SJCRH30 (cell line): ENCODE measurements at places on chromosomes 6 and 20.

DNA sequence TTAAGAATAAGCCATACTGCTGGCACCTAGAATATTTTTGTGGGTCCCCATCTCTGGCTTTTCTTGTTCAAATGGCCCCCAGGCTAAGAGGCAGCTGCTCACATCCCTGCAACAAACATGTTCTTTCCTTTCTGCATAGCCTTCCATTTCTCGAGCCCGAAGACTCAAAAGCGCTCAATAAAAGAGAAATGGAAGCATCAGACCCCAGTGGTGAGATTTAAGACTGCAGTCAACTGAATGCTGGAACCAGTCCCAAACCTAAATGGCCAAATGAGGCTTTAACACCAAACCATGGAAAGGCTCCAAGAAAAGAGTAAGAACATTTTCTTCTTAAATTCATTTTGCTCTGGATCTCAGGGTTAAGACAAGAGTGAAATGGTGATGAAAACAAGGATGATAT, 122.1 kb upstream of the TRAF3IP2 start:
- no peak for DNase-seq

GRCh38 chr20:6384380-6384779, 261.6 kb upstream of the FERMT1 start:
- no peak for DNase-seq

DNA sequence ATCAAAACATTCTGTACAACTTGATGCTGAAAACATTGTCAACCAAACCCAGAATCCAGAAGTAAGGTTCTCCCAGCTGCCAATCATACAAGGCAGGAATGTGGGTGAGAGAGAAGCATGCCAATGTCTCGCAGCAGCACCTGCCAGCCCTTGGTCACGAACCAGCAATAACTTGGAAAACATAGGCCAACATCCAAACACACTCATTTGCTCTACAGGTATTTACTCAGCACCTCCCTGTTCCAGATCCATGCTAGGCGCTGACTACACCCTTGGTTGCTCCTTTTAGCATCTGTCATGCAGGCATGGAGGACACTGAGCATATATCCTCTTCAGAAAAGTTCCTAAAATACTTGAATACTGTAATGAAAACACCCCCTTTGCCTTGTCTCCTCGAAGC, 63.6 kb downstream of the FAXC start:
- DNase-seq, result no peak

DNA sequence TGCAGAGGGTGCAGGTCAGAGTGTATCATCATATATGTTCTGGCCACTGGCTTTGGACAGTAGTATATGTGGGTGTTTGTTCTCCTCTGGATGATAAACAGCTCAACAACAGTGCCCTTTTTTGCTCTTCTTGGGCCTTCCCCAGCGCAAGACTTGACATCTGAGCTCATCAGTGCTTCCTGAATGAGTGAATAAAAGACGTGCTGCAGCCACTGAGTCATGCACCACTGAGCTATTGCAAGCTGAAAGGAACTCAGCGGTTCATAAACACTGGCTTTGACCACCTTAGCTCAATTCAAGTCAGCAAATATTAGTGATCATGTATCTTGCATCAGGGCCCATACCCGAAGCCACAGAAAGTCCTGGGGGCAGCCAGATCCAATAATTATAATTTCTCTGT, 105.3 kb upstream of the KCNG1 start:
- no peak for DNase-seq

GRCh38 chr20:35796571-35796970, 24.8 kb downstream of the PHF20 start:
- no peak for DNase-seq

GRCh38 chr20:43460172-43460829, 2.6 kb downstream of the SRSF6 start:
- no peak for DNase-seq

GRCh38 chr6:147621263-147621662, 112.8 kb downstream of the SAMD5 start:
- DNase-seq, result no peak

DNA sequence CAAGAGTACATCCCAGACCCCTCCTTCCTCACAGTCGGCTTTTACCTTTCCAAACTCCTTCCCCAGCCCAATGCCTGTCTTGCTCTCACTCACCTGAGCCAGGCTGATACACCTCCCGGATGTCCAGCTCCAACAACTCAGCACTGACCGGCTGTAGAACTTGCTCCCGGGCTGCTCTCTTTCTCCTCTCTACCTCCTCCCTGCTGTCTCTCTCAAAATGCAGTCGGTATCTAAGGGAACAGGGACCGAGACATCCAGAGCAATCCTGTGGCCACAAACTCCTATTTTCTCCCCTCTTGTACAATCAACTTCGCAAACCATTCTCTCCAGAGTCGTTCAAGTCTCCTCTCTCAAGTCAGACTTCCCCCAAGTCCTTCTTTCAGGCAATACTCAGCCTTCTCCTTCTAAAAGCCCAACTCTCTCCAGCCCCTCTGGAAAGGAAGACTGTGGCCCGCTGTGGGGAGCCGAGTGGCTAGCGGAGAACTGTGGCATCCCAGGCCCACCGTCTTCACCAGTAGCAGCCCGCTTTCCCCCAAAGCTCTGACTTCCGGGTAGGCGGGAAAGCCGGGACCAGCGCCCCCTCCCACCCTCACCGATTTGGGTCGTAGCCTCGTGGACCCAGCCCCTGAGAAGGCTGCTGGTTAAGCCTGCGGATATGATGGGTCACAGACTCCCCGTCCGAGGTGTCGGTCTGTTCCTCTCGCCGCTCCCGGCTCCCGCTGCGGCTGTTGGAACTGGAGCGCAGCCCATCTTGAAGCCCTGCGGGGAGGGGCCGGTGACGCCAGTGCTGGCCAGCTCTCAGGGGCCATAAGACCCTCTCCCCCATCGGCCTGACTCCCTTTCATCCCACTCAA, 1.1 kb downstream of the GNL1 start:
- DNase-seq, result peak; percentile 38

DNA sequence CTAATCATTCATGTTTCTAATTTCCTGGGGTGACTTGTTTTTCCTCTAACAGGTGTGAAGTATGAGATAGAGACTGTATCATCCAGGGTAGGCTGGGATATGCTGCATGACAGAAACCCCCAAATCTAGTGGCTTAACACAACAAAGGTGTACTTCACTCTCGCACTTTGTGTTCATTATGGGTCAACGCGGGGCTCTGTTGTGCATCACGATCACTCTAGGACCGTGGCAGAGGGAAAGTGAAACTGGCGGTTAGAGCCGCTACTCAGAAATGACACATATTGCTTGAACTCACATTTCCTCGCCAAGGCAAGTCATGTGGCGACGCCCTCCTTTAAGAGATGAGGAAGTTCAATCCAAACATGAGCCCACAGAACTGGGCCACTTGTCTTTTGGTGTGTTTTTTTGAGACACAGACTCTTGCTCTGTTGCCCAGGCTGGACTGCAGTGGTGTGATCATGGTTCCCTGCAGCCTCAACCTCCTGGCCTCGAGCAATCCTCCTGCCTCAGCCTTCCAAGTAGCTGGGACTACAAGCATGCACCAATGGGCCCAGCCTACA, 41.3 kb downstream of the PCNA start:
- no peak for DNase-seq

- DNase-seq, result no peak
Measured at GRCh38 chr6:137496368-137496767, 2.2 kb upstream of the OLIG3 start.

- DNase-seq, result no peak
Measured at GRCh38 chr6:12269110-12269509, 21.1 kb upstream of the EDN1 start.

DNA sequence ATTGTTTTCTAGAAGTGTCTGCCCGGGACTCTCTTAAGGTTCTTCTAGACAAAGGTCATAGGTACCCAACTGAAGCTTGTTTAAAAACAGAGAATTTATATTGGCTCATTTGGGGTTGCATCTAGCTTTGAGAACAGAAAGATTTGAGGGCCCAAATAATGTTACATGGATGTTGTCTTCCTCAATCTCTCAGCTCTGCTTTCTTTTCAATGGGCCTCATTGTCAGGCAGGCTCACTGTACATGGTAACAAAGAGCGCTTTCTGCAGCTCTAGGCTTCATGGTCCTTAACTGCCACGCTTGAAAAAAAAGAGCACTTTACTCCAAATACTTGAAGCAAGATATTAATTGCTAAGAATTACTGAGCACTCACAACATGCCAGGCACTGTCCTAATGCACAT, 22.2 kb downstream of the NHLRC1 start:
- no peak for DNase-seq

DNA sequence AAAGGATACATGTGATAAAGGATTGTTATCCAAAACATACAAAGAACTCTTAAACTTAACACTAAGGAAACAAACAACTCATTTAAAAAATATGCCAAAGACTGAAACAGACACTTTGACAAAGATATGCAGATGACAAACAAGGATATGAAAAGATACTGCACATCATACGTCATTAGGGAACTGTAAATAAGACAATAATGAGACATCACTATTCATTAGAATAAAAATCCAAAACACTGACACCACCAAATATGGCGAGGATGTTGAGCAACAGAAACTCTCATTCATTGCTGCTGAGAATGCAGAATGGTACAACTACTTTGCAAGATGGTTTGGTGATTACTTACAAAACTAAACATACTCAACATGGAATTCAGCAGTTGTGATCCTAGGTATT, 156.5 kb upstream of the FOXA2 start:
- no peak for DNase-seq

DNA sequence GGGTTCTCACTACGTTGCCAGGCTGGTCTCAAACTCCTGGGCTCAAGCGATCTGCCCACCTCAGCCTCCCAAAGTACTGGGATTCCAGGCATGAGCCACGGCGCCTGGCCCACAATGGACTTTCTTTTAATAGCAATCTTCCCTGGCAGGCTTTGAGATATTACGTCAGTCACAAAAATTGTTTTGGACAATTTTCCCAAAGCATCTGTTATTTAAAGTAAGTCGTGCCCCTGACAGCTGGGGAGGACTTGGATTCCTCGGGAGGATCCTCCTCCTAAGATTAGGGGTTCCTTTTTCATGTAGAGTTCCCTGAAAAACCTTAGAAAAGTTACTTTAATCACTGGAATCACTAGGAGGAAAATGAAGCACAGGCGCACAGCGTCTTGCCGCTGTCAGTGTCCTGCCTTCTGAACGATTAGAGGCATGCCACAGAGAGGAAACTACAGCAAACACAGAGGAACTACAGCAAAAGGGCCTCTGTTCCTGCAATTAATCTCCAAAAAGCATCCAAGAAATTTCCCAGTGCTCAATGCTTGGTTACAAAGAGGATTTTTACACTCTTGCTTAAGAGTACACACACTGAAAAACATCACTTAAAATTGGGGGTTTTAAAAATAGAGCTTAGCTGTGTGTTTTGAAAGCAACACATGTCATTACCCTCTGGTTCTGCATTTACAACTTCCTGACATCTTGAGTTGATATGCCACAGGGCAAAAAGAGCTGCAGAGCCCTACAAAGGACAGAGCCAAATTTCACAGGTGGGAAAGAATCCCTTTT, 4.5 kb downstream of the ACSS1 start:
- peak; percentile 59 for DNase-seq

DNA sequence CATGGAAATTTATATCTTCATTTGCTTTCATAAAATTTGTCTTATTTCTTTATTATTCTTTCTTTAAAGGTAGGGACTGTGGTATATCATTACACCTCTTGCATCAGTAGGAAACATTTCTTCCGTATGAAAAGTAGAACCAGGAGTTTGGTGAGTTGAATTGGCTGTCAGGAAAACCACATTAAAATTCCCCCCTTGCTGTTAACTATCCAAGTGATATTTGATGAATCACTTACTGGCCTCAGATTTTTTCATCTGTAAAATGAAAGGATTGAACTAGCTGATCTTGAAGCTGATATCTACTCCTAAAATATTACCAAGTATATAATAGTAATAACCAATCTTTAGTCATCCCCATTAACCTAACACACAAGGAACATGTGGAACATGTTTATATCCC, 460.9 kb downstream of the GJA1 start:
- no peak for DNase-seq

DNA sequence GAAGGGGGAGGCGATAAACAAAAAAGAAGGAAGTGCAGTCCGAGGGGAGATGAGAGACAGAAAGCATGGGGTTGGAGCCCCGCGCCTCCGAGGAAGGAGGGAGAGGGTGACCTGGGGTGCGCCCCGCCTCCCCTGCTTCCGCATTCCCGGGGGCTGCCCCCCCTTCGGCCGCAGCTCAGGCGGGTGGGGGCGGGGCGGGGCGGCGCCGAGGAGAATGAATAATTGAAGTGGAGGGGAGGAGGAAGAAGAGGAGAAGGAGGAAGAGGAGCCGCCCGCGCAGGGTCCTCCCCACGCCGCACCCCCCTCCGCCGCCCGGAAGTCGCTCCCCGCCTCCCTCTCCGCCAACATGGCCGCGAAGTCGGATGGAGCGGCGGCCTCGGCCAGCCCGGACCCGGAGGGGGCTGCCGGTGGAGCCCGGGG, at the start of gene XKR7:
TSS of gene XKR7 (plus strand) at position 322 of the 420 bp plus-strand sequence. CDS start at position 347, 25 bp downstream.
- no peak for DNase-seq

DNA sequence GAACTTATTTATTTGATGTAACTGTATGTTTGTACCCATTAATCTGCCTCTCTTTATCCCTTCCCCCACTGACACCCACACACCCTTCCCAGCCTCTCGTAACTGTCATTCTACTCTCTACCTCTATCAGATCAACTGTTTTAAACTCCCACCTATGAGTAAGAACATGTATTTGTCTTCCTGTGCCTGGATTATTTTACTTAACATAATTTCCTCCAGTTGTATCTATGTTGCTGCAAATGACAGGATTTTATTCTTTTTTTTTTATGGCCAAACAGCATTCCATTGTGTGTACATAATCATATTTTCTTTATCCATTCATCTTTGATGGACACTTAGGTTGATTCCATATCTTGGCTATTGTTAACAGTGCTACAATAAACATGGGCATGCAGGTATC, 49.3 kb downstream of the PHACTR2 start:
- DNase-seq, result no peak

DNA sequence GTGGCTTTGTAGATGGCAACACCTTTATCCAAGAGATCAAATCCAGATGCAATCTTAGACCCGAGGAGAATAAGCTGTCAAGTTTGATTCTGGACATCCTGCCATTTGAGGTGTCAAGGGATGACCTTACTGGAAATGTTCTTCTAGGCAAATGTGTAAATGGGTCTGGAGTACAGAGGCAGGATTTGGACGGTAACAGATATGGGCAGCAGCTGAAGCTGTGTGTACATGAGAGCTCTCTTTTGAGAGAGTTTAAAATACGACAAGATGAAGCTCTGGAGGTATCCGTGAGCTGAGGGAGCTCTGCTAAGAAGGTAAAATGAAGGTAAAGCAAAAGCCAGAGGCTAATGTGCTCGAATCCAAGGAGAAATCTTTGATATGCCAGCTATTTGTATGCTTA, 56.6 kb downstream of the RALGAPA2 start:
- no peak for DNase-seq

- no peak for DNase-seq
Measured at GRCh38 chr6:142612956-142613355, 311.1 kb downstream of the ADGRG6 start.

GRCh38 chr20:23878787-23879186, 761 bp downstream of the CST5 start:
- DNase-seq, result no peak
